ENCODE measurements at places on chromosomes 7 and 10.

- DNase-seq, result no peak
These were observed 471.3 kb downstream of the PARD3 start for GRCh38 chr10:34343764-34344163.

DNA sequence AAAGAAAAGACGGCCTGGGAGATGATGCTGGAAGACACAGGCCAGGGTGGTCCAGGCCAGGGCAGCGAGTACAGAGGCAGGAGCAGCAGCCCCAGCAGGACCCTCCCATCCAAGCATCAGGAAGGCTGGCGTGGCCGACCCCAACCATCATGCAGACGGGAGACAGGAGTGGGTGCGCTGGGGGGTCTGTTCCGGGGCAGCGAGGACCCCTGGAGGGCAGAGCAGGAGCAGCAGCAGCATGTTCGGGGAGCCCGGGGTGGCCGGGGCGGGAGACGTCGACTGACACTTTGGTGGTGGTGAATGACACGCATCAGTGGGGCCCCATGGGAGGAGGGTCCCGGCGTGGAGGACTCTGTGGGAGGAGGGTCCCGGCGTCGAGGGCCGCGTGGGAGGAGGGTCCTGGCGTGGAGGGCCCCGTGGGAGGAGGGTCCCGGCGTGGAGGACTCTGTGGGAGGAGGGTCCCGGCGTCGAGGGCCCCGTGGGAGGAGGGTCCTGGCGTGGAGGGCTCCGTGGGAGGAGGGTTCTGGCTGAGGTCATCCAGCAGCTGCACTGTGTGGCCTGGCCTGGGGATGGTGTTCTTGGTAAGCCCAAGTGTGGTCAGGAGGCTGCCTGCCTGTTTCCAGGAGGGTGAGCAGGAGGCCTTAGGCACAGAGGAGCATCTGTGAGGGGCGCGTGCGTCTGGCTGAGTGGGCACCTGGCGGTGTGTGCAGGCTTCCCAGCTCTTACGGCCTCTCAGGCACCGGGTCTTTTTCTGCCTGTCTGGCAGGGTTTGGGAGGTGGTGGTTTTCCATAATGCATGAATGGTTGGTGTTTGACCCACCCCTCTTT lies 38.9 kb downstream of the FAM20C start:
- no peak for DNase-seq

DNA sequence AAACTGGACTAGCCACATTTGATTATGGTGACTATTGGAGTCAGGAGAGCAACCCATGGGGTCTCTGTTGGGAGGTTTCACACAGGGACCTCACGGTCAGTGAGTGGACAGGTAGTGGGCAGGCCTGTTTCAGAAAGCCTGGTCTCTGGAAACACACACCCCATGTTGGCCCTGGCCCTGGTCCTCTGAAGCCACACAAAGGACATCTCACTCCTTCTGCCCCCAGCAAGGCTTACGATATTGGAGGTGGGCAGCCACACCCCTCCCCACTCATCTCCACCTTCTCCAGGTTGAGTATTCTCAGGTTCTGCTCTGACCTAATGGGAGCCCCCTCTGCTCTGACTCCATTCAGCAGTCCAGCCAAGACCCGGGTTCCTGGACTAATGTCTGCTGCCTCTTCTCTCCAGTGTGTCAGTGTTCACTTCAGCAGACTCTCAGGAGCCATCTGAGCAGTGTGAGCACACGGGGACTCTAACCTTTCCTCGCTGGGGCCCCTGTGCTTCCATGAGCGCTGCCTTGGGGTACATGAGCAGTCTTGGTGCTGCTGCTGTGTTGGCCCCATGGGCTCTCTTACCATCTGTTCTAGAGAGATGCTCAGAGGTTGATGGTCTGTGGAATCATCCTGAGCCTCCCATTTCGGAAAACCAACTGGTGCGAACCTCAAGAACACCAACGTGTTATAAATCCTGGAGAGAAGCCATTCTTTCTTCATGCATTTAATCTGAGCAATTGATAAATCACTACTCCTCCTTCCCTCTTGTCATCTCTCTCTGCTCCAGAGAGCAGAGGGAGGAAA lies 748.6 kb downstream of the GRID1 start:
- no peak for DNase-seq

- DNase-seq, result no peak
These were observed 458.8 kb upstream of the GHITM start for GRCh38 chr10:83680470-83680891.

DNA sequence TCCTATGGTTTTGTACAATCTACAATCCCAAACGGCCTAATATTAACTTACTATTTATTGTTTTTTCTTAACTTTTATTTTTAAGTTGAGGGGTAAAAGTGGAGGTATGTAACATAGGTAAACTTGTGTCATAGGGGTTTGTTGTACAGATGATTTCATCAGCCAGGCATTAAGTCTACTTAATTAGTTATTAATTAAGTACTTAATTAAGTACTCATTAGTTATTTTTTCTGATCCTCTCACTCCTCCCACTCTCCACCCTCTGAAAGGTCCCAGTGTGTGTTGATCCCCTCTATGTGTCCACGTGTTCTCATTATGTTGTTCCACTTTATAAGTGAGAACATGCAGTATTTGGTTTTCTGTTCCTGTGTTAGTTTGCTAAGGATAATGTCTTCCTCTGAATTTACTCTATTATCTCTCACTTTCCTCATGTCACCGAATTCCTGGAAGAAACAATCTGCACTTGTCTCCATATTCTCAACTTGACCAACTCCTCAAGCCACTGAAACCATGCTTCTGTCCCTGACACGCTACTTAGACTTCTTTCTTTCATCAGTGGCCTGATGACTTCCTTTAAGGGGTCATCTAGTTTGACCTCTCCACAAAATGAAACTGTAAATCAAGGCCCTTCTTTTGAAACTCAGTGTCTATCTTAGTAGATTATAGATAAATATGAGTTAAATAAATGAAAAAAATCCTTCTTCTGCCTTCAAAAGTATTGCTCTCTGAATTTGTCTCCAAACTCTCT lies 9.1 kb downstream of the CACNA2D1 start:
- DNase-seq, result no peak

GRCh38 chr7:117809958-117810357 lies 63.3 kb downstream of the CTTNBP2 start:
- no peak for DNase-seq

DNA sequence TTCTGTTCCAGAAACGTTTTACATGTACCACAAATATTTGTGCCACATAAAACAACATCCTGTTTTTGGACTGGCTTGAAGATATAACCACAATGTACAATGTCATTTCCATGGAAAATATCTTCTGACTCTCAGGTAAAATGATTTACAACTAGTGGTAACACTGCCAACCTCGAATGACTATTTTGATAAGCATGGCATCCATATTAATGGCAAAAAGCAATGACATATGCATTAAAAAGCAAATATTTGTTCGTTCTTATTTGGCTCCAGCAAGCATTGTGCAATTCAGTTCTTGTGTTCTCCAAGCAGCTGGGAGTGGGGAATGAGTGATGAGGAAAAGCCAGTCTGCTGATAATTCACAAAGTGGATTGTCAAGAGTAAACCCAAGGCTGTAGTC lies 289.0 kb downstream of the PLXDC2 start:
- DNase-seq, result no peak

DNA sequence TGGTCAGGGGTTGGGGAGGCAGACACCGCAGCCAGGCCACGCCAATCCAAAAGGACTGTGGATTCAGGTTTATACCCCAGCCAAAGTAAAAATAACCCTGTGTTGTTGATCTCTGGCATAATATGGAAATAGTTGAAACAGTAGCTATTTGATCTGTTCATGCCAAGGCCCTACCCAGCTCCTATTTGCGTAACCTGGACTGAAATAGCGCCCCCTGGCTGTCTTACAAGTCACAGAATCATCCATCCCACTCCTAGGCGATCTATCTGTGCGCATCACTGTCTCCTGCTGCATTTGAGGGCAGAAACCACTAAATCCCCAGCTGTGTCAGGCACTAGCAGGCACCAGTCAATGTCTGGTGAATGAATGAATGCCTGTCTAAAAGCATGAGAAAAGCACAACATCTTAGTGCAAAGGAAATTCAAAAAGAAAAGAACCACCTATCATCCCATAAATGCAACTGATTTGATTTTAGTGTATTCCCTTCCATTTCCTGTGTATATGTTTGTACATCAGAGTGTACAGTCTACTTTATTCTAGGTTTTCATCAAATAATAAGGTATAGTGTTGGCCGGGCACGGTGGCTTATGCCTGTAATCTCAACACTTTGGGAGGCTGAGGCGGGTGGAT lies 160.0 kb downstream of the SLIT1 start:
- DNase-seq, result no peak

- no peak for DNase-seq
These were observed 149.8 kb upstream of the HDAC9 start for GRCh38 chr7:18345641-18346234.

DNA sequence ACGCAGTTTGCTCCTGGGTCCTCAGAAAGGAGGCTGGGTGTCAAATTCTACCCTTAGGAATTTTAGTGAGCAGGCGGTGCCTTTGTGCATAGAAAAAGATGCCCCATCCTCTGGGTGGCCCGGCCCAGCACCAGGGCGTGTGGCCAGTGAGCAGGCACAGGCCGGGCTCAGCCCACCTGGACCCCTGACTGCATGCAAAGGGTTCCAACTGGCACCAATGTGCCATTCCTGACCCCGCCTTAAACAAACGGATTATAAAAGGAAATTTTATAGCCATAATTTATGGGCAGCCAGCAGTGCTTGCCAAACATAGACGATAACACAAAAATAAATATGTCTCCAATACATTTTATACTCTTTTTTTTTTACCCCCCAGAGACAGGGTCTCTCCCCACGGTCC lies 40.1 kb upstream of the GNA12 start:
- no peak for DNase-seq

- DNase-seq, result no peak
These were observed 27.8 kb upstream of the ELFN1 start for GRCh38 chr7:1642291-1642731.

DNA sequence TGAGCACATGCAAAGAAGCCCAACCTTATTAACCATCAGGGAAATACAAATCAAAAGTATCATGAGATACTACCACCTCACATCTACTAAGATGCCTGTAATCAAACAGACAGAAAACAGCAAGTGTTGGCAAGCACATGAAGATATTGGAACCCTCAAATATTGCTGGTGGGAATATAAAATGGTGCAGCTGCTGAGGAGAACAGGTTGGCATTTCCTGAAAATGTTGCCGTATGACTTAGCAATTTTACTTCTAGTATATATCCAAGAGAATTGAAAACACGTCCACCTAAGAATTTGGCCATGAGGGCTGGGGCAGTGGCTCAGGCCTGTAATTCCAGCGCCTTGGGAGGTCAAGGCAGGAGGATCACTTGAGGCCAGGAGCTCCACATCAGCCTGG lies 39.4 kb upstream of the TNRC18 start:
- DNase-seq, result no peak

GRCh38 chr10:23031318-23031717 lies 64.1 kb upstream of the MSRB2 start:
- no peak for DNase-seq

DNA sequence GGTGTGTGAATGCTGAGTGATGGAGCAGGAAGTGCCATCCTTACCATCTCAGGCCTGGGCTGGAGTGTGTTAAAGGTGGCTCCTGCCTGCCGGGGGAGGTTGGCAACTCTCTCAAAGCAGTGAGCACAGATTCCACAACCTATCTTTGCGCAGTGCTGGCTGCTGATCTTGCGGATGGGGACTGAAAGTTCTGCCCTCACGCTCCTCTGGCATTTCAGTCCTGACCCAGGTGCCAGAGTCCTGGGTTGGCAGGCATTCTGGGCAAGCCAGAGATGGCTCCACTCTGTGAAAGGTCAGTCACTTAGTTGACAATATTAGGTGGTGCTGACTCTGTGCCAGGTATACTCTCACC lies 315.5 kb downstream of the RPS24 start:
- DNase-seq, result no peak

DNA sequence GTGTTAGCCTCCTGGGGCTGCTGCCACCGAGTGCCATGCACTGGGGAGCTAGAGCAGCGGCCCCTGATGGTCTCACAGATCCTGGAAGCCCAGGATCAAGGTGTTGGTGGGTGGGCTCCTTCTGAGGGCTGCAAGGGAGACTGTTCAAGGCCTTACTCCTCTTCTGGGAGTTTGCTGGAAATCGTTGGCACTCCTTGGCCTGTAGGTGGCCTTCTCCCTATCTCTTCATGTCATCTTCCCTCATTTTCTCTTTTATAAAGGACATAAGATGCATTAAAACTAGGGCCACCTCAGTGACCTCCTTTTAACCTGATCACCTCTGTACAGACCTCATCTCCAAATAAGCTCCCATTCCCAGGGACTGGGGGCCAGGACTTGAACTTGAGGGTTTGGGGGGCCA lies 27.0 kb upstream of the ZNF862 start:
- no peak for DNase-seq

DNA sequence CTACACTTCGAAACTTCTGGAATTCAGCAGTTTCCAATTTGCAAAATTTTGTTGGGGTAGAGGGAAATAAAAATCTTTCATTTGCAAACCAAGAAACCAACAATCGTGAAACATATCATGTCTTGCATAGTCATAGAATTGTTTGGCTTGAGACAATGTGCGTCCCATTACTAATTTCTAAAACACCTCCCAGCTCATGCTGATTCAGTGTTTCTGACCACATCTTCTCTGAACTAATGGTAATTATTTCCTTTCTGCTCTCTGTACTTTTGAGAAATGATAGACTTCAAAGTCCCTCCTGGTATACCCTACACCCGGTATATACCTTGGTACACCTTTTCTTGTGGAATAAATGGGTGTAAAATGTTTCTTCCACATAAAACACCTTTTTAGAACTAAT lies 41.8 kb upstream of the TSPAN13 start:
- DNase-seq, result no peak

DNA sequence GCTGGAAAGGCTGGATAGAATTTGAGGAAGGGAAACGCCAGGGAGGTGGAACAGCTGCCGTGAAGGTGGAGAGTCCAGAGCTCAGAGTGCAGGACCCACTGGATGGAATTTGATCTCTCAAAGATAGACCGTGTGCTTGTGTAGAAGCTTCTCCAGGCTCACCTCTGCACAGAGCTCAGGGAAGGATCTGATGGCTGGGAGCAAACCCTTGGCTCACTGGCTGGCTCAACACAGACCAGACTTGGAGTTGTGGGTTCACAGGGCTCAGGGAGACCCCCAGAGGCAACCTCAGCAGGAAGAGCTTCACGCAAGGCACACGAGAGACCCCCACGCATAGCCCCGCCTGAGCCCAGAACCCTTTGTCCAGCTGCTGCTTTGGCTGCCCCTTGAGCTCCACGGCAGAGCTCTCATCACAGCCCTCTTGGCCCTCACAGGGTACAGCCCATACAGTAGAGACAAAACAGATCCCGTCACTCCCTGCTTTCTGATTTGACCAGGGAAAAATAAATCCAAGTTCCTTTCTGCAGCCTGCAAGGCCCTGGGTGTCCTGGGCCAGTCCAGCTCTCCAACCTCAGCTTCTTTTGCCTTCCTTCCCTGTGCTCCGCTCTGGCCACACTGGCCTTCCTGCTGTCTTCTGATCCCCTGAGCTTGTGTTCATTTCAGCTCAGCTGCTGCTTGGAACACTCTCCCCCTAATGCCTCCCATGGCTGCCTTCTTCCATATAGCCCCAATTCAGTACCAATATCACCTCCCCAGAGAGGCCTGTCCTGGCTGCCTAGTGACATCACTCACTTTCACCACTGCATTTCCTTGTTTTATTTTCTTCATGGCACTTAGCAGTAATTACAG lies 26.3 kb downstream of the GHRHR start:
- DNase-seq, result no peak
